NCI-H774 (cell line): ENCODE measurements at places on chromosomes 13 and 19.

GRCh38 chr19:39795001-39795400, 16.3 kb downstream of the LEUTX start:
- DNase-seq: no peak

- no peak for DNase-seq
Observed at GRCh38 chr19:13275016-13275722, 125.0 kb downstream of the IER2 start.

DNA sequence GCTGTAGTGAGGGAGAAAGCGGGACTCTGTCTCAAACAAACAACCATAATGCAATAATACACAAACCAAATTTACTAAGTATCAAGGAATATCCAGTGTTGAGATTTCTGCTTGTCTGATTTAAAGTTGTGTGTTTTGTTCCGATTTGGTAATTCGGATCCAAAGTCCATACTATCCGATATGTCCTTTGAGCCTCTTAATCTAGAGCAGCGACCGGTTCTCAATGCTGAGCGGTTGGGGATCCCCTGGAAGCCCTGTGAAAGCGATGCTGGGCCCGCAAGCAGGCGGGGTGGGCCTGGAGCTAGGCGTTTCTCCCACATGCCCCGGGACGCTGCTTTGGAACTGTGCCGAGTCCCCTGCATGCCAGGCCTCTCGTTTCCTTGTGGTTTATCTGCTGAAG, 20.2 kb downstream of the C19orf44 start:
- DNase-seq: no peak

GRCh38 chr13:85654227-85654626, 145.0 kb downstream of the SLITRK6 start:
- no peak for DNase-seq

DNA sequence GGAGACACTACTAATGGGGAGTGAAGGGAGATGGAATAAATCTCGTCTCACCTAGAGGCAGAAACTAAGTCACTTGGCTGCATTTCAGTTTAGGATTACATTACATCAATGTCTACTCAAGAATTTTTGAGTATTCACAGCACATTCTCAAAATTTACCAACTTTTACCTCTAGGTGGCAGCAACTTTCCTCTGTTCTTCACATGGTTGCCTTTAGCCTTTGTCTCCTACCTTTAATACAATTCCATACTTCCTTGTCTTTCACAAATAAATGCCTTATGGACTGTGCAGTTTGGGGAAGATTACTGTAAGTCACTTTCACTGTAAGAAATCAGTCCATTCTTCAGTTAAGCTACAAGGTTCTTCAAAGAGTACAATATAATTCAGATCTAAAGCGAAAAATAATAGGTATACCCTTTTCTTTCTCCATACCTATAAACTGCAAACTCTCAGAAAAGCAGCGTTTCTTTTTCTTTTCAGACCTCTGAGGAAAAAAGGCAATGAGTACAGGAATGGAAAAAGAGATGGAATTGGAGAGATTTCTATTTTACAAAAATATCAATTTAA, 379.4 kb downstream of the KLF12 start:
- peak; percentile 11 for DNase-seq

DNA sequence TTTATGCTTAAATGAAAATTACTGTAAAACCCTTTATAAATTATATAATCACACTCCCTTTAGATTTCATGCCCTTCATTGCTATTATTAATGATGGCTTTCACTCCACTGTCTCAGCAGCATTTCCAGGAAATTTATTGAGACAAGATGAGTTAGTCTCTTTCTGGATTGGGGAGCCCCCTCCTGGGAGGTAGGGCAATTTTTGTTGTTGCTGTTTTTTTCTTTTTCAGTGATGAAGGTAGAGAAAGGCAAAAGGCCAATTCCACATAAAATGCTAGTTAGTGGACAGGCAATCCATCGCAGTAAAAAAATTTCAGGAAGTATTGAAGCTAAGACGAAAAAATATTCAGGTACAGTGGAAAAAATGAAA, 80.2 kb downstream of the TEX26 start:
- no peak for DNase-seq

- DNase-seq: no peak
Observed at GRCh38 chr19:32222556-32222955, 122.9 kb upstream of the ZNF507 start.

GRCh38 chr13:44125943-44126469, 246.3 kb downstream of the LACC1 start:
- no peak for DNase-seq

- DNase-seq: no peak
Observed at GRCh38 chr19:50003810-50004419, 21.3 kb downstream of the VRK3 start.

- DNase-seq: no peak
Observed at GRCh38 chr19:30227012-30227621, 145.1 kb upstream of the ZNF536 start.
